ENCODE measurements at places on chromosomes 3 and 15.

DNA sequence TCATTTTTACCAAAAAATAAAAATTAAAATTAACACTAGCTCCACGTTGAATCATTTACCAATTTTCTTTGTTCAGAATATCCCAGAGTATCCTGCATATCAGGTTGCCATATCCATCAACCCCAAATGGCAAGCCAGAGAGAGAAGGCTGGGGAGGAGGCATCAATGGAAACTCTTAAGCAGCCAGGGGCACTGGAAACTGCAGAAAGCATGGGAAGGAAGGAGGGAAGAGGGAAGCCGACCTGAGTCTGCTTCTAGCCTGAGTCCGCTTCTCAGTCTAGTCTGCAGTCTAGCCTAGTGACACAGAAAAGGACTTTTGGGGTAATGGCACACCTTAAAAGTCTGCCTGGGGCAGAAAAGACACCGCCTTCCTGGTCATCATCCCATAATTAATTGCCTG, 1.6 kb upstream of the MTHFS start:
- DNase-seq = no peak

GRCh38 chr3:158093526-158093925, 12.7 kb downstream of the SHOX2 start:
- no peak for DNase-seq

GRCh38 chr3:128807186-128807830, 72.1 kb upstream of the ACAD9 start:
- DNase-seq = no peak

DNA sequence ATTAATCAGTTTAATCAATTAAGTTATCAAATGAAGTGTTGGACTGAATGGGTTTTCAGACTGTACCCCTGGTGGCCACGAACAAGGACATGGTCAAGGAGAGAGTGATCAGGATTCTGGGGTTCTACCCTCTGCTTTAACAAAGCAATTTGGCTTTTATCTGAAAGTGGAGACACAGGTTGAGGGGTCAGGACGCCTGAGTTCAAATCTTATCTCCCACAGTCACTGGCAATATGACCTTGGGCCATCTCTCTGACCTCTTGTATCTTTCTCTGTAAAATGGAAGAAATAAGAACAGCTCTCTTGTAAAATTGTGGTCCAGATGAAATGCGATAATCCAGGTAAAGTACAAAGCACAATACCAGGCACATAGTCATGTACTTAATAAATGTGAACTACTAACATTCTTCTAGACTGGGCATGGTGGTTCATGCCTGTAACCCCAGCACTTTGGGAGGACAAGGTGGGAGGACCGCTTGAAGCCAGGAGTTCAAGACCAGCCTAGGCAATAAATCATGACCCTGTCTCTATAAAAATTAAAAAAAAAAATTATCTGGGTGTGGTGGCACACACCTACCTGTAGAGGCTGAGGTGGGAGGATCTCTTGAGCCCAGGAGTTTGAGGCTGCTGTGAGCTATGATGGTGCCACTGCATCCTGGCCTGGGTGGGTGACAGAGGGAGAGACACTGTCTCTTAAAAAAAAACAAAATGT, 48.6 kb upstream of the ARL8B start:
- DNase-seq = no peak

DNA sequence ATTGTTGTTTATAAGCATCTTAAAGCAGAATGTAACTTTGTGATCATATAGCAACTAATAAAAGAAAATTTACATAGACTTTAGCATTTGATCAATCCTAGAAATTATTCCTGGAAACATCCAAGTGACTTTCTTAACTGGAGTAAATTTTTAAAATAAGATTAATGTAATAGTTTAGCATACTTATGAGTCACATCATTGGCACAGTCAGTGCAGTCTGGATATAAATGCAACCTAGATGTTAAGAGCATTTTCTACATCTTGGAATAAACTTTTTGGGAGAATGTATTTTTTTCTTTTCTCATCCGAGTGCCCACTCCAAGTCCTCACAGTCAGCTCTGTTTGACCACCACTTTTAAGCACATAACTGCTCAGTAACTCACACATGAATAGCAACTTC, 324.6 kb upstream of the PLSCR5 start:
- DNase-seq = no peak

DNA sequence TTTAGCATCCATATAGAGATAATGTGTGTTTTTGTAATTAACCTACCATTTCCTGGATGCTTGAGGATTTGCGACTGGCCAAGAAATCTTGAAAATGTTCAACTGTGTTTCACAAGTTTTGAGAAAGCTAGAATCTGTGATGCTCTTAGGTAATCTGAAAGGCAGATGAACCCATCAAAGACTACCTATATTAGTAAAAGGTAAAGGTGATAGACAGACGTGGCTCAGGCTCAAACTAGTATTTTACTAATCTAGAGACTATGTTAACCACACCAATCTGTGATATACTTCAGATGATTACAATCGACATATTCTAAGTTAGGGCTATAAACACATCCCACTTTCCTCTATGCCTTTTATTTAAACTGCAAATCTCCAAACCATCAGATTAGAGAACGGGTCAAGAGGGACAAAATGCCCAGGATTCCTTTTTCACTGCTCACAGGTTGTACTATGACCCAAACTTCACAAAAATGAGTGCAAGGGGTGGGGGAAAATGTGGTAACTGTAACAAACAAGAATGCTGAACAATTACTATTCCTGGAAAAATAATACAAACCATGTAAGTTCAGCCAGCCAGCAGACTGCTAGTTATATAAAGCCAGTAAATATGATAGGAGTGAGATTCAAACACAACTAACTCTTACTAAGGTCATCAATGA, 295.1 kb downstream of the FOXP1 start:
- DNase-seq = no peak

GRCh38 chr15:55823699-55824340, 80.9 kb upstream of the PRTG start:
- DNase-seq = no peak

DNA sequence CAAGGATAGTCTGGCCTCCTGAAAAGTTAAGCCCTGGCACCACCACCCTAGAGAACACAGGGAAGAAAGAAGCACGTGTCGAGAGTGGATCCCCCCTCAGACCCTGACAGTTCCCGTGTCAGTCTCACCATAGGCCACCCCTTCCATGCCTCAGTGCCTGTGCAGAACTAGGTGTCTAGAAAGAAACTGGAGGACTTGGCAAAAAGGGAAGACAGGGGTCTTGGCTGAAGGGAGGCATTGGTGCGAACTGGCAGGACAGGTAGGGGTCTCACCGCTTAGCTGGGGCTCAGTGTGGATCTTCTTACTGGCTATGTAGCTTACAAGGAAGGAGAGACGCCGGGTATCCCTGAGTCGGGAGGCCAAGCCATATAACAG, 518 bp downstream of the QARS1 start:
- no peak for DNase-seq

DNA sequence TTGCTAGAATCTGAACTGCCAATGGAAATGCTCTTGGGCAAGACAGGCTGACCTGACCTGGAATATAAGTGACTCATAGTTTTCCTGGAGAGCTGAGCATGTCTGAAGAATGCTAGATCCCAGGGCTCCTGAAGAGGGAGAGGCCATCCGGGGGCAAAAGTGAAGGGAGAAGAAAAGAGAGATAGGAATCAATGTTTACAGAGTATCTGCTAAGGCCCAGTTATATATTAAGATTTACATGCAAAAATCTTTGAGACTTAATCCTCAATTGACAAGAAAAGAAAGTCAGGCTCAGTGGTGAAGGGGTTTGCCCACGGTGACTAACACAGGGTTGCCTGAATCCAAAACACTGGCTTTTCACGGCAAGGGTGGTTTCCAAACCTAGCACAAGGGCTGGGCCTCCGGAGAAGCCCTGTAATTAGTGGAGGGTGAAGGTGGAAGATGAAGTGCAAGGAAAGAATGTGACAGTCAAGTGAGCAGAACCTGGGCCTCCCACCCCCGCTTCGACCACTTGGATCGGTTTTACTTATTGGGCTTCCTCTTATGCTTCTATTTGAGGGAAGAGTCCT, 91.7 kb upstream of the FGF12 start:
- no peak for DNase-seq

DNA sequence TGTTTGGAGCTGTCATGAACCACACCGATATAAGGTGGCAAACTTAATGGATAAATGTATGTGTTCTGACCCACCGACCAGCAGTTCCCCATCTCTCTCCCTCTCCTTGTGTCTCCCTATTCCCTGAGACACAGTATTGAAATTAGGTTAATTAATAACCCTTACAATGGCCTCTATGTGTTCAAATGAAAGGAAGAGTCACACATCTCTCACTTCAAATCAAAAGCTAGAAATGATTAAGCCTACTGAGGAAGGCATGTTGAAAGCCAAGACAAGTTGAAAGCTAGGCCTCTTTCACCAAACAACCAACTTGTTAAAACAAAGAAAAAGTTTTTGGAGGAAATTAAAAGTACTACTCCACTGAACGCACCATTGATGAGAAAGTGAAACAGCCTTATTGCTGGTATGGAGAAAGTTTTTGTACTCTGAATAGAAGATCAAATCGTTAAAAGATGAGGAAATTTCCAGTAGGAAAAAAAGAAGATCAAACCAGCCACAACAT, 15.0 kb downstream of the ATR start:
- DNase-seq = no peak

- DNase-seq = no peak
These were observed 89.2 kb downstream of the CGGBP1 start for GRCh38 chr3:87969620-87970019.

Measured in stimulated activated CD8-positive, alpha-beta memory T cell treated with anti-CD3 and anti-CD28 coated beads, Interleukin-4, amount 100 ng/mL, for 24 hours (primary cell).